ENCODE measurements at places on chromosomes 2 and 18.

- no peak for DNase-seq
Measured at GRCh38 chr2:24576617-24577016, 85.6 kb downstream of the NCOA1 start.

- no peak for DNase-seq
Measured at GRCh38 chr2:240876475-240877251, 8.0 kb downstream of the AGXT start.

DNA sequence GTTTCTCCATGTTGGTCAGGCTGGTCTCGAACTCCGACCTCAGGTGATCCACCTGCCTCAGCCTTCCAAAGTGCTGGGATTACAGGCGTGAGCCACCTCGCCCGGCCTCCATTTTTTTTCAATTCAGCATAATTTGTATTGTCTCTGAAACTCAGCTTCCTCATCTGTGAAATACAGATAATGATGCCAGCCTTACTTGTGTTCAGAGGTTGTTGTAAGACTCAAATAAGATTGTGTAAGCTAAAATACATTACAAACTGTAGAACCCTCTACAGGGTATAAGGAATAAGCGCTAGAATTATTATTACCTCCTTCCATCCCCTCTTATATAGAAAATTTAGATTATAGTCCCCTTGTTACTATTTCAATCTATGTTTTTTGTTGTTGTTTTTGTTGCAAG, 24.8 kb upstream of the STARD7 start:
- DNase-seq = no peak

DNA sequence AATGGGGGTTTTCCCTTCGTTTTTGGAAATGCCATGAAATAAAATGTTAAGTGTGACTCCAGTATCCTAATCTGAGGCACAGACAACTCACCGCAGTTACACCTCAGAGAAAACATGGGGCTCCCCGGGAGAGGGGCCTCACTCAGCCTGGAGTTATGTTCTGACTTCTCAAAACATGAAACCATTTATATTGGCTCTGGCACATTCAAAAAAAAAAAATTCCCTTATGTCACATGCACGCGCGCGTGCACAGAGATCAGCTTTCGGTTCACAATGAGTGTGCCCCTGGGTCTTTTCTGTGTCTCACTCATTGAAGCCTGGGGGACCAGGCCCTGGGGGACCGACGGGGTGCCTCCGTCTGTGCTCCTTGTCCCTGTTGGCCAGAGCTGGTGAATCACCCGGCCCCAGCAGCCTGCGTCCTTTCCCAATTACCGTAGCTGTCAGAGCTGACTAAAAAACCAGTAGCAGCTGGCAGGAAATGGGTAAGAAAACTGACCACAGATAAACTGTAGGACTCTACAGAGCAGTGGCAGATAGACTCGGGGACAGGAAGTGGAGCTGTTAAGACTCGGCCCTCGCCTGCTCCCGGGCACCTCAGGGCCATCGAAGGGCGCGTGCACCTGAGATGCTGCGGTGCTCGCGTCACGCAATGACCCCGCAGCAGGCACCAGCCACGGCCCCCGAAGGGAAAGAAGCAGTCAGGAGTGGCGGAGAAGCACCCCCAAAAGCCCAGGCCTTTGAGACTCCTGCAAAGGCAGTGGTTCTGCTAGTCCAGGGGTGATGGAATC, 138.3 kb upstream of the ID2 start:
- no peak for DNase-seq

GRCh38 chr2:176130957-176131847, 1.7 kb downstream of the HOXD8 start:
- DNase-seq = no peak

DNA sequence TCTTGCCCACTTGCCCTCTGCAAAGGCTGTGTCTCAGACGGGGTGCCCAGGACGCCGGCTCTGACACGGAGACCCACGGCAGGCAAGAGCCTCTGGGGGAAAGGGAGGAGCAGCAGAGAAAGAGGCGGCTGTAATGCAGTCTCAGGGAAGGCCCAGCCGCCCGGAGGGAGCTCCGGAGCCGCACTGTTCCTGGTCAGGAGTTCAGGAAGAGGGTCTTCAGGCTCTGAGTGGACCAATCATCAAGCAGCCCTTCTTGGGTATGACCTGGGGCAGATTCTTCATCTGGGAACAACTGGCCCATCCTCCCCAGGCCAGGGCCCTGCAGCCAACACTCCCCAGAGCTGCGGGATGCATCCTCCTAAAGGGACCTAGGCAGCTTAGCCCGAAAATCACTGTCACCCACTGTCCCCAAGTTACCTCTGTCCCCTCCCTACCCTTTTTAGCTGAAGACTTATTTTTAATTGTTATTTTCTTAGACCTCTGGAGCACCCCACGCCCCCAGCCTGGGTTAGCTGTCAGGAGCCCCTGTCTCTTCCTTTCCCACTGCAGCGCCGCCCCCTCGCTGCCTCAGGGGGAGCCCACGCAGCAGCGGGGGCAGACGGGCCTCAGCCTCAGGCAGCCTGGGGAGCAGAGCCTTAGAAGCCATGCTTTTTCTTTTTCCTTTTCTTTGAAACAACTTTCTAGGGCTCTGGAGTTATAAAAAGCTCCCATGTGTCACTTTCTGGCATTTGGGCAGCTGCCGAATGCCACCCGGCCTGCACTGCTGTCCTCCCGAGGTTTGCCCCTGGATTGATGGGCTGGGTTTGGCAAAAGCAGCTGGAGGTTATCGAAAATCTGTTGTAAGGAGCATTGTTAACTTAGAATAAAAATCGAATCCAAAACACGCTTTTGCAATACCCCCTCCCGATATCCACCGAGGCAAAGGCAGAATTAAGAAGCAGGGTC, 644 bp upstream of the NEU2 start:
- no peak for DNase-seq

DNA sequence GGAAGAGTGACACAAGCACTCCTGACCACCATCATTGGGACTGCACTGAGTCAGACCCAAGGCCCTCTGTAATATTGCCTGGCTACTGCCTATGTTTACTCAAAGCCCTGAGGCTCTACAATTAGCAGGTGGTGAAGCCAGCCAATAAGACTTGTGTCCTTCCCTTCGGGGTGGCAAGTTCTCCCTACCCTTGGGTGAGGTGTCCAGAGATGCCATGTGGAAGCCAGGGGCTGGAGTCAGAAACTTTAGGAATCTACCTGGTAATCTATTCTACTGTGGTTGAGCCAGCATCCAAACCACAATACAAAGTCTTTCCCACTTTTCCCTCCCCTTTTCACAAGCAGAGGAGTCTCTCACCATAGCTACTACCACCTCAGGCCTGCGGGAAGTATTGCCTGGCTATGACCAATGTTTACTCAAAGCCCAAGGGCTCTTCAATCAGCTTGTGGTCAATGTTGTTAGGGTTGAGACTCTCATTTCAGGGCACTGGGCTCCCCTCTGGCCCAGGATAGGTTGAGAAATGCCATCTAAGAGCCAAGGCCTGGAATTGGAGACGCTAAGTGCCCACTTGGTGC, 17.6 kb downstream of the DHRS9 start:
- no peak for DNase-seq

- peak; percentile 6 for DNase-seq
Measured at GRCh38 chr2:98334439-98335078, 11.7 kb upstream of the CNGA3 start.

- DNase-seq = no peak
Measured at GRCh38 chr18:63492851-63493250, 16.1 kb downstream of the SERPINB5 start.

DNA sequence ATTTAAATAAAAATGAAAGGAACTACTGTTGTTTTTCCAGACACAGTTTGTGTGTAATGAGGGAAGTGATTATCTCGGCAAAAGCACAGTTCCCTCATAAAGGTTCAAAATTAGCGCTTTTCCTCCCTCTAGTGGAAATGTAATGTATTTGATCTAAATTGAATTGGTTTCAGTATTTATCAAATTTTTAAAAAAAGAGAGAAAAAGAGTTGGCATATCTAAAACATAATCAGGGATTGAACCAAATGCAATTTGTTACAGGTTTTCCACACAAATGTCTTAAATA, 37.5 kb downstream of the CMPK2 start:
- DNase-seq = no peak

DNA sequence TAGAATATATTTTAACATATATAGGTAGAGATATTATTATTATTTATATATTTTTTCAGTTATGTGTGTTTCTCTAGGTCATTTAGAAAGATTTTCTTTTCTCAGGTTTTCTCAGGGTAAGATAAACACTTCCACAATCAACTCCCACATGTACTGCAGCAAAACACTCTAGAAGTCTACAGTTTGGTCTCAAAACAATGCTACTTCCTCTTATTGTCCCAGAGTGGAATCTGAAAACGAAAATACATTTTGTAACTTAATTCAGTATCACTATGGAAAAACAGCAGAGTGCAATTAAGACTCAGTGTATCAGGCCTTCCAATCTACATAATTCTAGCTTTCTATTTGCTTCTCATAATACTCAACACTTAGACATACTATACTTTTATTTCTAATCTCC, 190.1 kb upstream of the SLC35G4 start:
- no peak for DNase-seq

DNA sequence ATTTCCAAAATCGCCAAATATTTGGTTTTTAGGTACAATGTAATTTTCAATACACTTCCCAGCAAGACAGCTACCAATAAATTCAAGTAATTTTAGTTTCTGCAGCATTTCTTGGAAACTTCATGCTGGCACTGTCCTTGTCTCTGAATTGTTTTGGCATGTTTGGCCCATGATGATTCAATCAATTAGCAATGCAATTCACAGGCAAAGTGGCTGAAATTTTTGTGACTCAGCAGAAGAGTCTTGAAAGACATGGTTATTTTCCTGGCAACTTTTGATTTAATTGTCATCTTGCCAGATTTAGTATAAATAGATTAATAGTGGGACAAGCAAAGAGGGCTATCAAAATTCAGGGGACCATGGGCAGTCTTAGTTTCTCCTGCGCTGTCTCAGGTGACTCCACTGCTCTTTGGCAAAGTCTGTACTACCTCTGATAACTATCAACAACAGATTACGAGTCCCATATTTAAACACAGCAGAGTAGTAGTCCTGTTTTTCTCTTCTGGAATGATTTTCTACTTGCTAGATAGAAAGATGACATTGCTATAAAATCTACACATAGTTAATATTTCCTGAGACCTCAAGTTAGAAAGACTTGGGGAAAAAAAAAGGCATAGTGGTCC, 88.9 kb upstream of the CYP26B1 start:
- no peak for DNase-seq

DNA sequence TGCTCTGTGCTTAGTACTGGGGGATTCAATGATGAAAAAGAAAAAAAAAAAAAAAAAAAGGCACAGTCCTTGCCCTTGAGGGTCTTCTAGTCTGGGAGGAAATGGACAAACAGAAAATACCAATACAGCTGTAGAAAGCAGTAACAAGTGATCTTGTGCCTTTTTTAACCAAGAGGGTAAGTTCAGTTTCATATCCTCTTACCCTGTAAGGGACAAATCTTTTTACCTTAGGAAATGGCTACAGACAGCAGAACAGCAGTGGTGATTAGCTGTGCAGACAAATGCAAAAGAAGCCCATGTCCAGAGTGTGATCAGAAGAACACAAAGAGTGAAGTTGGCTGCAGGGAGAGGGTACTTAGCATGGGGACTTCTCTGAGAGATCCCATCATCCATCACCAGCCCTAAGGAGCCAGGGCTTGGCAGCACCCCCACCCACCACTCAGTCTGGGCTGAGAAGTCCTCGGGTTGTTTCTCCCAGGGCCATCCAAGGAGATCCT, 102.9 kb downstream of the ALPK2 start:
- DNase-seq = no peak

GRCh38 chr2:201343559-201343958, 13.6 kb downstream of the FLACC1 start:
- DNase-seq = no peak

GRCh38 chr2:151852260-151853069, 24.2 kb upstream of the ARL5A start:
- no peak for DNase-seq

- DNase-seq = no peak
Measured at GRCh38 chr18:58808349-58808748, 56.3 kb upstream of the ZNF532 start.

GRCh38 chr2:61173116-61173515, 11.1 kb downstream of the C2orf74 start:
- DNase-seq = no peak

GRCh38 chr18:67140495-67140894, 376.0 kb downstream of the DSEL start:
- no peak for DNase-seq

DNA sequence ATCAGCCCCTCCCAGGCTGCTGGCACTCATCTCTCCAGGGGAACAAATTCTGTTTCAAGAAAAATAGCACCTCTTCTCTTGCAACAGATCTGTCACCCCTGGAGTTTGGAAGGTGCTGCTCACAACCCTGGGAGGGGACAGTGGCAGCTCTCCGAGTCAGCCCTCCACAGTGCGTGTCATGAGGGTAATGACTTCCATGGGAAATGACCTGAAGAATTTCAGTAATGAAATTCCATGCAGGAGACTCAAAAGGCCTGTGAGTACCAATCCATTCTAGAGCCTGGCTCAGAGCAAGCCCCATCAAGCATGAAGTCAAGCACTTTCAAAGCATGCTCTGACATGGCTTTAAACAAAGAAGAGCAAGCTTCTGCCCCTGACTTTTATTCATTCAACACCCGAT, 276.3 kb upstream of the PARD3B start:
- no peak for DNase-seq

DNA sequence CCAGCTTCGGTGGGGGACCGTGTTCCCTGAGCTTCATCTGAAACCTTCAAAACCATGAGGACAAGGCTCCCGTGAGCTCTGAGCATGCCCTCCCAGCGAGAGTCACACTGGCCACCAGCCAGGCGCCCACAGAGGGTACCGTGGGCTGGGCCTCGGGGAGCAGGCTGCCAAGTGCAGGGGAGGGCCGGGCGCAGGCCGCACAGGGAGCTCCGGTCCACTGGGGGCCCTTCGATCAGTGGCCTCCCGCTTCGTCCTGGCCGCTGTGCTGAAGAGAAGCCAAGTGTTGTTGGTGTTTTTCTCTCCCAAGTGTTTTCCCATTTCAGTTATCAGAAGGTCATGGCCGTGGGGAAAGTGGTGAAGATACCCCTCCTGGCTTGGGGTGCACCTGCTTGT, 144.4 kb downstream of the PTGR3 start:
- DNase-seq = no peak

- no peak for DNase-seq
Measured at GRCh38 chr18:62590799-62591590, 68.2 kb downstream of the ZCCHC2 start.

DNA sequence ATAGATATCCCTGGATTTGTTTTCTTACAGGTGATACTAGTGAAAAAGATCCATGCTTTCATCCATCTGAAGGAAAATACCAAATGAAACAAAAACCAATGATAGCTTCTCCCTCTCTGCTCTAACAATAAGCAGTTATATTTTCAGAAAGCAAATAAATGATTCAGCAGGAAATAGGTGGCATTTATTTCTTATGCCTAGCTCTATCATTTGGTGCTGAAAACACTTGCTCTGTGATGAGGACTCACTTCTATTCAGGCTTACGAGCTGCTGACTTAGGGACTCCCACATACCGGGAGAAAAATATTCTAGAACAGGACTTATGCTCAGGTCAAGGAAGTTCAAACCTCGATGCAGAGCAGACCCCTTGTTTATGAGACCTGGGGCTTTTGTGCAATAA, 142.6 kb downstream of the SETBP1 start:
- DNase-seq = no peak

- no peak for DNase-seq
Measured at GRCh38 chr2:161102770-161103450, 57.3 kb upstream of the TANK start.
